HT1080 (cell line): ENCODE measurements at places on chromosomes 1 and 21.

GRCh38 chr1:161511018-161511755 is 5.9 kb downstream of the FCGR2A start:
- DNase-seq, result no peak

- peak; percentile 28 for DNase-seq
Measured at GRCh38 chr1:209335178-209335577, 248.3 kb upstream of the CAMK1G start.

GRCh38 chr1:223033658-223034057 is 109.4 kb downstream of the TLR5 start:
- no peak for DNase-seq

DNA sequence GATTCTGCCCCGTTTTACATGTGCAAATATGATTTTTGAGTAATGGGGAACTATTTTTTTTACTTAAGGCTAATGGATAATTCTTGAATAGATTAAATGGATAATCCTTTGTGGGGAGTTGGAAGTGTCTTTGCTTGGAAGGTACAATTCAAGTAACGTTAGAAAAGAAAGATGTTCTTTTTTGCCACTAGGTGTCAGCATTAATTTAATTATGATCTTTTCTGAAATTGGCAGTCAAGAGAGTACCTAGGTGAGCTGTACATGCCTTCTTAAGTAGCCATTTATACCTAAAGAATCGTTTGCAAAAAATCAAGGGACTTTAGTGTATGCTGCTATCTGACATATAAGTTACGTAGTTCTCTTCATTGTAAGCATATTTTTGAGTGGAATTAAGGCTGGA is 2.2 kb downstream of the FBXO28 start:
- DNase-seq, result peak; percentile 47

- DNase-seq, result peak; percentile 39
Measured at GRCh38 chr1:238681451-238681850, 704.9 kb upstream of the CHRM3 start.

GRCh38 chr1:43531107-43531905 is 623 bp downstream of the PTPRF start:
- DNase-seq, result peak; percentile 13

DNA sequence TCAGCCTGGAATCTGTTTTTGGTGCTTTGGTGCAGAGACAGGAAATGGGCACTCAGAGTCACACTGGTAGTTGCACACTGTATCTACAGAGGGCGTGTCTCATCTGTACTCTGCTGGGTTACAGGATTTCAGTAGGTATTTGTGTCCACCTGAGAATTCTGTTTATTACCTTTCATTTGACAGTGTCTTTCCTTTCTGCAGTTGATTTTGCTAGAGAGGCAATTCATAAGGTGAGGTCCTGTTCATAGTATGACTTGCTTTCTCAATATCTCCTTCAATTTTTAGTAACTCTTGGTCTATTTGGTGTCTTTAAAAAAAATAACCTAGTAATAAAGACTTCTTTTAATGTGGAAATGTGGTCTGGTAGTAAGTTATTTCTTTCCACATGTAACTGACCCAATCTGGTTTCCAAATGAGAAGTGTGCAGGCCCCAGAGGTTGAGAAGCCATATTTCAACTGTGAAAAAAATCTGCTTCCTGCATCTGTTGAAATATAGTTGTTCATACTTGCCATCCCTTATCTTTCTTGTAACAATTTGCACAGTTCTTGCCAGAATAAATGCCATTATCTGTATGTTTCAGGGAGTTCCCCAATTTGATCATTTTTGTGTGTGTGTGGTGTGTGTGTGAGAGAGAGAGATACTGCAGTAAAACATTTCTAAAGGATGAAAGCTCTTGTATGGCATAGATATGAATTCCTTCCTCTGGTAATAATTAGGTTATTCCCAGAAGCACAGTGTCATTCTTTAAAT is 78.4 kb upstream of the DNAJC6 start:
- peak; percentile 29 for DNase-seq
